ENCODE measurements at places on chromosomes 1 and 21.

GRCh38 chr1:55257958-55258357 is 42.8 kb upstream of the USP24 start:
- no peak for DNase-seq

DNA sequence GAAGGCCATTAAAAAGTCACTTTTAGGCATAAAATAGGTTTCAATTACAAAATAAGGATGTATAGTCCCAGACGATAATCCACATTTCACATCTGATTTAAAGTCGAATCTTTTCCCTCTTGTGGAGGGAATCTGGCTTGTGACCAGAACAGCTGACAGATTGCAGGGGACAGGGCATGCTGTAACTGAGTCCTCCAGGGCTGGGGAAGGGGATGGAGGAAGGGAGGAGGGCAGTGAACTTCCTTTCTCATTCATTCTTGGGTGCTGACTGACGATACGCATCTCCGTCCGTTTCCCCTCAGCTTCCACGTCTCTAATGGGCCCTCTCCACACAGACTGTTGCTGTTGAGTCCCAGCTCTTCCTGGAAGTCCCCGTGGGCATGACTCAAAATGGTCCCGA is 108.1 kb upstream of the CSF3R start:
- no peak for DNase-seq

DNA sequence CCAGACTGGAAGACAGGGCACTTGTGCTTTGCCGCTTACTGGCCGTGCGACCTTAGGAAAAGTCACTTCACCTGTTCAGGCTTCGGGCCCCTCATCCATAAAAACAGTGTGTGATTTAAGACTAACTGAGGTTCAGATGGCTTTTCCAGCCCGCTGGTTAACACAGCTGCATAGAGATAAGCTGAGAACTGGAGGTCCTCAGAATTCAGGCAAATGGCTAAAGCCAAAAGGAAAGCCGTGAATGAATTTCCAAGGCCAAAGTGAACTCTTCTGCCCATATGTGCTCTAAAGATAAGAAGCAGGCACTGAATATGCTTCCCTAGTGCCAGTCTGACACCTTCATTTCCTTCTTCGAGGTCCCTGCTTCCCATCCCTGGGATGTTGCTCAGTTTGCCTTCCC is 23.5 kb upstream of the SARS1 start:
- DNase-seq = no peak

DNA sequence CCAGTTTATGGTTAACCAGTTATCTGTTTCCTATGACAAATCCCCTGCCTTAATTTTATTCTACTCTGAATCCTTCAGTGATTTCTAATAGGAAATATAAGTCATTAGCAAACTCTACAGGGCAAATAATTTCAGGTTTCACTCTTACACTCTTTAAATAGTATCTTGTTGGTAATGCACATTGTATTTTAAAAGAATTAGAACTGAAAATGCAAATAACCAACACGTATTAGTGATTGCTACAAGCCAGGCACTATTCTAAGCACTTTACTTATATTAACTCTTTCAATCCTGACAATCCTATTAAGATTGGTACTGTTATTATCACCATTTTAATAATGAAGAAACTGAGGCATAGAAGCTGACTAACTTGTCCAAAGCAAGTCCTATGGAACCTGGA is 48.3 kb upstream of the LHX8 start:
- DNase-seq = no peak

- DNase-seq = no peak
Measured at GRCh38 chr1:172761581-172762486, 102.9 kb downstream of the FASLG start.

GRCh38 chr1:229951856-229952534 is 115.0 kb upstream of the GALNT2 start:
- no peak for DNase-seq

- no peak for DNase-seq
Measured at GRCh38 chr1:36512842-36513241, 30.1 kb upstream of the CSF3R start.

GRCh38 chr1:81848880-81849682 is 48.3 kb downstream of the ADGRL2 start:
- DNase-seq = no peak

GRCh38 chr1:98102345-98103030 is 181.7 kb upstream of the DPYD start:
- no peak for DNase-seq

DNA sequence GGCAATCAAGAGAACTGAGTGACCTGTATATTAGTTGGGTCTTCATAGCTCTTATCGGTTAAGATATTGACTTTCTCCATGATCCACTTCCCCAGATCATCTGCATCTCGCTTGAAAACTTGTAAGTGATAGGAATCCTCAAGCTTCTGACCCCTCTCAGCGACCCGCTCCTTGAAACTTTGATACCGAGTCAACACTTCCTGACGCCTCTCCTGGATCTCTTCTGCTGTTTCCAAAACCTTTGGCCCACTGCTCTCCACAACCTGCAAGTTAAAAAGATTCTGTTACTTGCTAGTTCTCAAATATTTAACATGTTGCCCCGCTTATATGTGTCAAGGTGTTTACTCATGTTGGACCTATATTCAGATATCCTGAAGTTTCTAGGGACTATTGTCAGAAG is 1.4 kb downstream of the SPTA1 start:
- DNase-seq = no peak

DNA sequence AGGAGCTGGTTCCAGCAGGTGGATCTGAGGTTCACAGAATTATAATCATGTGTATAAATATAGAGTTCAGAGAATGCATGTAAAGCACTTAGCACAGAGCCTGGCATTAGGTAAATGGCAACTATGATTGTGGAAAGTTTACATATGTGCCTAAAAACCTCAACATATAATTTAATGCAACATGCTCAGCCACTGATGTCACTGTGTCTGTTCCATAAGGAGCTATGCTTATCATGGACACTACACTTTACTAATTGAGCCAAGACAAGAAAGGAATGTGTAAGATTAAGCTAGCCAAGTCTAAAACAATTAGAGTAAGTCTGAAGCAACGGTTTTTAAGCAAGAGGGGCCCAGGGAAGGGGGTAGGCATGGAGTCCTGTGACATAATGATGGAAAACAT is 61.5 kb downstream of the GNG12 start:
- DNase-seq = no peak

DNA sequence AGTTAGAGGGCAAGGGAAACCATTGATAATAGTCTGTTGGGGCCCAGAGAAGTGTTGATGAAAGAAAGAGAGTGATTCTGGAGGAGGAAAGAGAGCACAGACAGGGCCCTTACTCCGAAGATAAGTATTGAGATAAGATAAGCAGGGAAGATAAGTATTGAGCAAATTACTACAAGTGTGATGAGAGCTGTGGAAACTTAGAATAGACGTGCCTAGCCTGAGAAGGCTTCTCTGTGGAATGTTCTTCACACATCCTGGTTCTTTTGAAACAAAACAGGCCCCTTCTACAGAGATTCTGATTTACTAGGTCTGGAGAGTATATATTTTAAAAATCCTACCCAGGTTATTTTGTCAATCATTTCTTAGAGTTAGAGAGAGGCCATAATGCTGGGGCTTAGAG is 26.4 kb downstream of the FNBP1L start:
- no peak for DNase-seq

GRCh38 chr21:31837041-31837440 is 35.8 kb upstream of the HUNK start:
- DNase-seq = no peak

- no peak for DNase-seq
Measured at GRCh38 chr21:42556960-42557359, 43.3 kb downstream of the SLC37A1 start.

DNA sequence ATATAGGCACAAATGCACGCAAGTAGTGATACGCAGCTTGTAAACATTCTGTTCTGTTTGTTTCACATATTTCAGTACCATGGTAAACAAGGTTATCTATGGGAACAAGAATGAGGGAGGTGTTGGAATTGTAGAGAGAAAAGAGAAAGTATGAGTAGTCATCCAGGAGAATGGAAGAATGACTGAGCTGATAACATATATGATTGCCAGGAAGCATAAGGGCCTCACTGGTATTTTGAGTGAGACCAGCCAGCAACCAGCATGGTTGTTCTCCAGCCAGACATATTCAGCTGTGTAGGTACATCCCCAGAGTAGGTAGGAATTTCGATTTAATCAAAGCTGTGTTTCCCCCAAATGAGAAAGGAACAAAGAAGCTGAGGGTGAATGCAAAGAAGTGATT is 58.9 kb upstream of the ARTN start:
- DNase-seq = no peak

- no peak for DNase-seq
Measured at GRCh38 chr1:167663002-167663772, 33.2 kb downstream of the RCSD1 start.

DNA sequence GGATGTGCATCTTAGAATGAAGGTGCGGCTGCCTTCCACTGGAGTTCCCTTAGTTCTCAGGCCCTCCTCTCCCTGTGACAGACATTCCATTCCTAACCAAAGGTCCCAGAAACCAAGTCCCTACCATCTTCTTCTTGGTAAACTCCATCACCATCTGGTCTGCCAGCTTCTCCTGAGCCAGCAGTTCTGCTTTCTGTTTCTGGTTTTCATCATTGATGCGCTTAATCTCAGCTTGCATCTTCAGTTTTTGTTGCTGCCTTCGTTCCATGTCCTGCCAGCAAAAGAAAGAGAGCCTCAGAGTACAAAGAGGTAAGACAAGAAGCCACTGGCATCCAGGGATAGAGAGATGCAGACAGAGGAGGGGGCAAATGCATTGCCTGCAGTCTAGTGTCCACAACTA is 18.0 kb upstream of the VSIG8 start:
- no peak for DNase-seq

DNA sequence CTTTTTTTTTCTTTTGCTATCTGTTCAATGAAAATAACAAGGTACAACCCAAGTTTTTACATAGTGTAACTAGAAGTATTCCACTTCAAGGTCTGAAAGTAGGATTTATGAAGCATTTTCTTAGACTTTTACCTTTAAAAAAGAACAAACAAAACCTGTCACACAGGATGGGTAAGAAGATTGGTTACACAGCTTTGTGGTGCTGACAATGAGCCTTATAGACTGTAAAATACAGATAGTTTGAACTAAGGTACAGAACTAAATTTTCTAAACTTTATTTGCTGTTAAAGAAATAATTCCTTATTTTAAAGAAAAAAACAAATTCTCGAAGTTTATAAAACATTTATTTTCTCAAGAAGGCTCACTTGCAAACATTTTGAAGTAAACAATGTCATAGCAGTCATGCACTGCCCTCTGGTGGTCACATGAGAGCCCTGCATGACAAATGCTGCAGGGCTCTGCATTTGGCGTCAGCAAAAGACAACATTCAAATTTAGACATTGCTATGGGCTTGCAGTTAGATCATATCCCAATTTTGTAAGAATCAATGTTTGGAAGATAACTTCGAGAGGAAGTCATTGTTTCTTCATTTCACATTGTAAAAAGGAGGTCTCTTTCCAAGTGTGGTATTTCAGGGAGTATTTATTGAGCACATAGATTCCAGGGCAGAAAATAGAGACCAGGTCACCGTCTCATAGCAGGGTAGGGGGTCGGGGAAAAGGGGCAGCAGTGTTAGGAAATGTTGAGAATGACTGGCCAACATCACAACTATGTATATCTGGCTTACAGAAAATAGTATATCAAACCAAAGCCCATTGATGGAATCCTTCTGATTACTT is 115.3 kb upstream of the FMN2 start:
- peak; percentile 28 for DNase-seq

GRCh38 chr1:41622859-41623732 is 138.6 kb upstream of the EDN2 start:
- DNase-seq = no peak

GRCh38 chr21:45800339-45801080 is 157.0 kb downstream of the PCBP3 start:
- DNase-seq = no peak

- DNase-seq = no peak
Measured at GRCh38 chr21:15061279-15061678, 3.5 kb downstream of the NRIP1 start.

- DNase-seq = no peak
Measured at GRCh38 chr1:11134898-11135266, 35.2 kb upstream of the EXOSC10 start.

- DNase-seq = no peak
Measured at GRCh38 chr21:37101384-37101783, 28.3 kb downstream of the TTC3 start.

DNA sequence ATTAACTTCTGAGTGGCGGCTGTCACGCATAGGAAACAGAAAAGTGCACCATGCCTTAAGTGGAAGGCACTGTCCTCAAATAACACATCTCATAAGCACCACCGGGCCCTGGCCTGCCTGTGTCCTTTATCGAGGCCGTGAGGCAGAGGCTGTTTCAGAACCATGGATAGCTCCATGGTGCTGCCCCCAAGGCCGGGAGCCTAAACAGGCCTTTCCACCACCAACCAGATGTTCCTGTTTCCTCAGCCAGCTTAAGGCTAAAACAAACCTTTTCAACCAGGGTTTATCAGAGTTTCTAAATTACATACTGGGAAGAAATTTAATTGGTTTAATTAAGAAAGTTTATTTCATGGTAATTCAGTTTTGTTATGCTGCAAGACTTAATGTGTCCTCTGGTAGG is 114.4 kb downstream of the DMRTA2 start:
- no peak for DNase-seq

DNA sequence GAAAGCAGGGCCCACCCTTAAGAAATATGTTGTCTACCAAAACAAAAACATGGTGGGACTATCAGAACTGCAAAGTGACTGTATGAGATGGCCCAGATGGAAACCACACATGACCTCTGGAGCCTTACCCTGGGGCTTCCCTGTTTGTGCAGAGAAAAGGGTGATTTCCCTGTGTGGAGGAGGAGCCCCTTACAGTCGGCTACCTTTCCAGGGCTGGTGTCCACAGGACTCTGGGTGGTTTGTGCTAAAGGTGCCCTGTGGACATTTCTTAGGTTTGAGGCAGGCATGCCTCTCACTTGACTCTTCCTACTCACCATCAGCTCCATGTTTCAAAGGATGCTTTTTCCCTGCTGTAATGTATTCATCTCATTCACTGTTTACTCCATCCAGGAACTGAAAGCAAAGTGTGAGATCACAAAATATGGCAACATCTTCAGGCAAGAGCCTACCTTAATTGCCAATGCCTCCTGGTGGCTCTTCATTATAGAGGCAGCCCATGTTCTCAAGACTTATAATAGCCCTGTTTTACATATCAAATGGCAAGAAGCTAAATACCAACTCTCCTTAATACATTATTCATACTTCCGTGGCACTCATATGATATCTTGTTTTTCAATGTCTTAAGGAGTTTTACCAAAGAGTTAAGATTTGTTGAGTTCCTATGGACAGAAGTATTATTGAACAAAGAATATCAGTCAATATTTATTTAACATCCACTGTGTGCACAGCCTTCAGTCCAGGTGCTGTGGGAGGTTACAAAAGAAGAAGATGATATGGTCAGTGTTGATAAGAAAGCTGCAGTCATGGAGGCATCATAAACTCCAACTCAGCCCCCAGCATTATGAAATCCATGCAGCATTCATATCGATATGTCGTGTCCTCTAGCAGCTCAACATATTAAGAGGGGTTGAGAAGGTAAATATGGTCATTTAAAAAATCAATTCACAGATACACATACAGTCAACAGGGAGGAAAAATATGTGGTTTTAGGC is 15.5 kb upstream of the TFF3 start:
- no peak for DNase-seq

- no peak for DNase-seq
Measured at GRCh38 chr1:76103034-76103433, 28.5 kb downstream of the ST6GALNAC3 start.

GRCh38 chr1:66831529-66832239 is 30.6 kb upstream of the INSL5 start:
- no peak for DNase-seq
